Activated naive CD4-positive, alpha-beta T cell treated with anti-CD3 and anti-CD28 coated beads for 36 hours (primary cell): ENCODE measurements at places on chromosomes 2 and 18. TPM values are rescaled to one million over a fixed set of nuclear protein-coding genes. Genes with fewer than 3 reads are reported as not detected.

GRCh38 chr2:208491641-208492040 is 85.0 kb downstream of the PTH2R start:
- H3K4me1 ChIP-seq, result no peaks in the 10 kb centered on the region
- H3K36me3 ChIP-seq, result no peaks in the 10 kb centered on the region
- no peak overlapping the region for H3K4me3 ChIP-seq
- DNase-seq, result no peak
- peaks cover 4% of the 10 kb centered on the region for H3K27me3 ChIP-seq

GRCh38 chr18:23994361-23994902 is 20.1 kb upstream of the TTC39C start:
- H3K27ac ChIP-seq, result no peak overlapping the region
- H3K4me1 ChIP-seq, result peaks cover 45% of the 10 kb centered on the region
- H3K27me3 ChIP-seq, result no peaks in the 10 kb centered on the region

- peaks cover 16% of the 10 kb centered on the region for H3K36me3 ChIP-seq
- peaks cover 75% of the 10 kb centered on the region for H3K4me1 ChIP-seq
- no peak overlapping the region for H3K27ac ChIP-seq
- no peaks in the 10 kb centered on the region for H3K27me3 ChIP-seq
- DNase-seq, result peak; percentile 42
- H3K4me3 ChIP-seq, result no peak overlapping the region
These were observed 16.2 kb downstream of the KLF7 start for GRCh38 chr2:207149249-207150213.

GRCh38 chr2:16161768-16162490 is 221.6 kb downstream of the MYCN start:
- DNase-seq, result no peak
- no peaks in the 10 kb centered on the region for H3K4me1 ChIP-seq
- no peak overlapping the region for H3K27ac ChIP-seq
- no peak overlapping the region for H3K4me3 ChIP-seq
- no peaks in the 10 kb centered on the region for H3K36me3 ChIP-seq

DNA sequence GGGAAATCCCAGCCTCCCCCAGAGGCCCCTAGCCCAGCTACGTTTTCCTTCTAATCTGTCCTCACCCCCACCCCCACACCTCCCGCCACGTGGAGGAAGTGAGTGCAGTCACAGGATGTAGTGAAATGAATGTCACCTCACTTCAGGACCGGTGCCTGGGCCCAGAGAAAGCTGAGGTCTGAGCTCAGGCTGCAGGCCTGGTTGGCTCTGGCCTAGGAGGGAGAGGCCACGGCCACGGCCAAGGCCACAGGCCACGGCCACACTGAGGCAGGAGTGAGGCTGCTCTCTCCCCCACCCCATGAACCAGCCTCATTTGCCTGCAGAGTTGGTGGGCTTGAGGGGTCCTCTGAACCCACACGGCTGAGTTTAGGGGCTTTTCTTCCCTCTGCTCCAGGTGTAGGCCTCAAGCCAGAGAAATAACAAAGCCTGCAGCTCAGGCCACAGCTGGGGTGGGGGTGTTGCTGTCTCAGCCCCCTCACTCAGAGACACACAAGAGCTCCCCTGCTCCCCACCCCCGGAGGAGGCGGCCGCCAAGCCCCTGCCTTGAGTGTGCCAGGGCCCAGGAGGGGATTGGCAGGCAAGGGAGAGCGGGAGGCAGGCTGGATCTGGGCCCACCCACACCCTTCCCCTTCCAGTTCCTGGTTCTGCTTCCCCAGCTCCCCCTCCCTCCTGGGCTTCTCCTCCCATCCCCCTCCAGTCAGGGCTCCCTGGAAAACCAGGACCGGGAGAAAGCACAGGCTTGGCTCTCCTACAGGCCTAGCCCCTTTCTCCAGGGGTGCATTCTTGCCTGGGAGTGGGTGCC is 27.0 kb downstream of the DNMT3A start:
- peak overlapping the region; percentile 97 for H3K27ac ChIP-seq
- DNase-seq, result peak; percentile 98
- H3K36me3 ChIP-seq, result peaks cover 14% of the 10 kb centered on the region
- H3K4me1 ChIP-seq, result peaks cover 64% of the 10 kb centered on the region
- H3K4me3 ChIP-seq, result peak overlapping the region; percentile 92

GRCh38 chr2:16523711-16524110 is 141.9 kb downstream of the CYRIA start:
- H3K4me3 ChIP-seq, result no peak overlapping the region
- H3K27me3 ChIP-seq, result peaks cover 19% of the 10 kb centered on the region
- H3K36me3 ChIP-seq, result no peaks in the 10 kb centered on the region
- H3K4me1 ChIP-seq, result no peaks in the 10 kb centered on the region
- H3K27ac ChIP-seq, result no peak overlapping the region

- H3K27ac ChIP-seq, result no peak overlapping the region
- H3K4me3 ChIP-seq, result no peak overlapping the region
- no peak for DNase-seq
- H3K27me3 ChIP-seq, result no peaks in the 10 kb centered on the region
These were observed 29.9 kb upstream of the REG3A start for GRCh38 chr2:79189465-79189864.

DNA sequence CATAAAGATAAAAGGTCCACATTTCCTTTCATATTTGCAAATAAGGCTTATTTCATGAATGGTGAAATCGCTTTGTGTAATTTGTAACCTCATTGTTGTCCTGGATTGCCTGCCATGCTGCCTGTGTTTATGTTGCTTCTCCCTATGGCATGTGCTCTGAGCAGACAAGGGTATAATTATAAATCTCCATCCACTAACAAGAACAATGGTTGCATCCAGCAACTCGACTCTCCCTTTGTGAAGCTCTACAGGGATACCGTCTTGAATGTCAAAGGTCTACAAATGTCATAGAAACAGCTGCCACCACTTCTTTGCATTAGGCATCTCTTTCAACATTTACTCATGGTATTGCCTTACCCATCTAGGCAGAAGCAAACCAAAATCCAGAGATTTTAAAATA is 209.6 kb downstream of the SLC8A1 start:
- no peak overlapping the region for H3K27ac ChIP-seq
- DNase-seq, result no peak
- peaks cover 2% of the 10 kb centered on the region for H3K36me3 ChIP-seq
- H3K4me1 ChIP-seq, result no peaks in the 10 kb centered on the region

DNA sequence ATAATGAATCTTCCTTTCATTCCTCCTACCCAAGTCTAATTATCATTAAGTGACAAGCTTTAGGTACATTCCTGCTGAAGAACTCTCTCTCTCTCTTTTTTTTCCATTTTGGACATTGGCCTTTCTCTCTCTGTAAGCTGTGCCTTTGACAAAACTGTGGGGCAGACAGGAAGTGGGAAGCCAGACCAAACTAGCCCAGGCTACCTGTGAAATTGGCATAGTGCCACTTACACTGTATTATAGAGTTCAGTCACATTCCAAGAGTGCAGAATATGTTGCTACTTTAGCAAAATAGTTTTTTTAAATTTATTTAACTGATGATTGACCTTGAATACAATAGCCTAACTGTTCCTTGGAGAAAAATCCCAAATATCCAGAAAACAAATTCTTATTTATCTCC is 381.5 kb upstream of the ETAA1 start:
- H3K27ac ChIP-seq, result no peak overlapping the region
- H3K27me3 ChIP-seq, result no peaks in the 10 kb centered on the region
- no peaks in the 10 kb centered on the region for H3K4me1 ChIP-seq
- H3K4me3 ChIP-seq, result no peak overlapping the region
- DNase-seq, result no peak
- H3K36me3 ChIP-seq, result no peaks in the 10 kb centered on the region

- H3K27me3 ChIP-seq, result no peaks in the 10 kb centered on the region
- H3K4me1 ChIP-seq, result peaks cover 74% of the 10 kb centered on the region
- H3K36me3 ChIP-seq, result peaks cover 70% of the 10 kb centered on the region
These were observed 70.3 kb downstream of the POLR1A start for GRCh38 chr2:86035376-86035882.

DNA sequence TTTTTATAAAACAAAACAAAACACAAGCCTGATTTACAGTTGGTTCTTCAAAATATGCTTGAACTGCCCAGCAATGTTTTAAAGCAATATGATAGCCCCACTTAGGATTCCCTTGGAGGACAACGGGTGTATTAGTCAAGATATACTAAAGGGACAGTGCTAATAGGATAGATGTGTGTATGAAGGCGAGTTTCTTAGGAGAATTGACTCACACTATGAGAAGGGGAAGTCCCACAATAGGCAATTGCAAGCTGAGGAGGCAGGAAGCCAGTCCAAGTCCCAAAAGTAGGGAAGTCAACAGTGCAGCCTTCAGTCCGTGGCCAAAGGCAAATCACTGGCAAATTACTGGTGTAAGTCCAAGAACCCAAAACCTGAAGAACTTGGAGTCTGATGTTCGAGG is 167.9 kb downstream of the CBLN2 start:
- H3K27ac ChIP-seq, result no peak overlapping the region
- H3K36me3 ChIP-seq, result no peaks in the 10 kb centered on the region
- H3K4me3 ChIP-seq, result no peak overlapping the region
- no peaks in the 10 kb centered on the region for H3K4me1 ChIP-seq

DNA sequence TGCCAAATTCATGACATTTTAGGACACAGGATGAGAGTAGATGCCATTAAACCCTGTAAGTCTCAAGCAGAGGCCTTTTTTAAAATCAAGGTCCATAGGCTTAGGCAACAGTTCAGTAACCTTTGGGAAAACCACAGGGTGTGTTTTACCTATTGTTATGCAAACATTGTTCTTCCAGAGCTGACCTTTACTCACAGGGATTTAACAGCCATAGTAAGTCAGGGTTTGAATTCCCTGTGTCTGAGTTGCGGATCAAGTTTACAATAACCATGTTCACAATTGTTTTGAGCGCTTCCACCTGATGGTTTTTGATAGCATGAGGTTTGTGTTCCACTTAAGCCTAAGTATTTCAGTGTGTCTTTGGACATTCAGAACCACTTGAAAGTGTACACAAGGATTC is 160.1 kb upstream of the BOD1L2 start:
- no peak overlapping the region for H3K27ac ChIP-seq
- no peak overlapping the region for H3K4me3 ChIP-seq
- H3K36me3 ChIP-seq, result peaks cover 5% of the 10 kb centered on the region
- DNase-seq, result no peak
- no peaks in the 10 kb centered on the region for H3K27me3 ChIP-seq

- H3K27me3 ChIP-seq, result peaks cover 2% of the 10 kb centered on the region
- no peak for DNase-seq
- no peak overlapping the region for H3K4me3 ChIP-seq
- no peaks in the 10 kb centered on the region for H3K36me3 ChIP-seq
- no peak overlapping the region for H3K27ac ChIP-seq
These were observed 51.0 kb downstream of the SETBP1 start for GRCh38 chr18:44731530-44732237.

Gene UGT1A4
- not detected for total RNA-seq

Gene MERTK
- total RNA-seq, result 0.88 TPM

Gene NPPC
- 1.2 TPM for total RNA-seq

Gene CYTIP
- total RNA-seq, result 599 TPM

Gene ABCB11
- total RNA-seq, result not detected
